Dermis microvascular lymphatic vessel endothelial cell (primary cell): ENCODE measurements at places on chromosomes 2 and 18. TPM values are rescaled to one million over a fixed set of nuclear protein-coding genes. Genes with fewer than 3 reads are reported as not detected.

Gene SLC1A4
- total RNA-seq = 16.3 and 16.6 TPM in 2 replicates

Gene TMEM214
- 14.4 and 28.3 TPM in 2 replicates for total RNA-seq

Gene ANKRD30B
- not detected in 2 replicates for total RNA-seq

Gene DNER
- under 0.01 and 0.13 TPM in 2 replicates for total RNA-seq
